Epithelial cell of proximal tubule (primary cell): ENCODE measurements at places on chromosomes 11 and 22.

- peak; percentile 63 for DNase-seq
Observed at GRCh38 chr11:95419915-95420314, 188.9 kb upstream of the SESN3 start.

- no peak for DNase-seq
Observed at GRCh38 chr11:92644595-92645445, 324.6 kb upstream of the MTNR1B start.

DNA sequence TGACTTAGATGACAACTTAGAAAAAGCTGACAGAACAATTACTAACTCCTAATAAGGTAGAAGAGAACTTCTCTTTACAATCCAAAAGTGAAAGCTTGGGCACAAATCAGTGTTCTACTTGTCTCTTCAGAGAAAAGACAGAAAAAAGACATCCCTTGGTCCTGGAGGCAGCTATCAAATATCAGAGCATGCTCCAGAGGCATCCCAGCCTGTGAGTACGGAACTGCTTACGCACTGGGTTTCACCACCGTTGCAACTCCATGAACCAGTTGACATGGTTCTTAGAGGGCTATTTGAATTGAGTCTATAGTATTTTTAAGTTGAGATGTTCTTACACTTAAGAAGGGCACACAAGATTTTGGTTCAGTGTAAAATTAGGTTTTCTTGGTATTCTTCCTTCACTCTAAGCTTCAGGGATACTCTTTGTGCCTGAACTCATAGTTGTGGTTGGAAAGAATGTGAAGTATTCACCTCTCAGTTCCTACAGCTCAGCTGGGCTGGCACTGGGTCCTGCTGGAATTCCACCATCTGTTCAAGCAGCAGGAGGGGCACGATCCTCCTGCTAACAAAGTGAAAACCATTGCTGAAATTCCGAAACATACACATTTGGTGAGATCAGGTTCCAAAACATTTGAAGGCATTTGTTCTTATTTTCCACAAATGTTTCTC is 6.3 kb downstream of the AKIP1 start:
- DNase-seq: peak; percentile 45

GRCh38 chr22:49433717-49434611 is 393.7 kb downstream of the BRD1 start:
- no peak for DNase-seq

DNA sequence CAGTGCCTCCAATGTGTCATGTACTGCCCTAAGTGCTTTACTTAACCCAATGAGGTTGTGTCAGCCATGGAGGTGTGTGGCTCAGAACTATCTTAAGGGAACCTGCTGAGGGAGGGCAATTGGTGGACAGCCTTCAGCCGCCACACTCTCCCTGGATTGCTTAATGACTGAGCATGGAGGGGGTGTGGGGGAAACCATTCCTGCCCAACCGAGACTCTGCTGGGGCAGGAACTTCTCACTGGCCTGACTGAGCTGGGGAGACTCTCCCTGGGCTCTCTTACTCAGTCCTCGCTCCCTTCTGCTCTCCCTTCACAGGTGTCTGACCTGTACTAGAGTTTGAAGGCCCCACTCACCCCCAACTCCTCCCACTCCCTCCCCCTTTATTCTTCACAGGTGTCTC is 114.8 kb downstream of the CCDC81 start:
- no peak for DNase-seq

- DNase-seq: no peak
Observed at GRCh38 chr11:23573429-23573828, 713.2 kb upstream of the CCDC179 start.

DNA sequence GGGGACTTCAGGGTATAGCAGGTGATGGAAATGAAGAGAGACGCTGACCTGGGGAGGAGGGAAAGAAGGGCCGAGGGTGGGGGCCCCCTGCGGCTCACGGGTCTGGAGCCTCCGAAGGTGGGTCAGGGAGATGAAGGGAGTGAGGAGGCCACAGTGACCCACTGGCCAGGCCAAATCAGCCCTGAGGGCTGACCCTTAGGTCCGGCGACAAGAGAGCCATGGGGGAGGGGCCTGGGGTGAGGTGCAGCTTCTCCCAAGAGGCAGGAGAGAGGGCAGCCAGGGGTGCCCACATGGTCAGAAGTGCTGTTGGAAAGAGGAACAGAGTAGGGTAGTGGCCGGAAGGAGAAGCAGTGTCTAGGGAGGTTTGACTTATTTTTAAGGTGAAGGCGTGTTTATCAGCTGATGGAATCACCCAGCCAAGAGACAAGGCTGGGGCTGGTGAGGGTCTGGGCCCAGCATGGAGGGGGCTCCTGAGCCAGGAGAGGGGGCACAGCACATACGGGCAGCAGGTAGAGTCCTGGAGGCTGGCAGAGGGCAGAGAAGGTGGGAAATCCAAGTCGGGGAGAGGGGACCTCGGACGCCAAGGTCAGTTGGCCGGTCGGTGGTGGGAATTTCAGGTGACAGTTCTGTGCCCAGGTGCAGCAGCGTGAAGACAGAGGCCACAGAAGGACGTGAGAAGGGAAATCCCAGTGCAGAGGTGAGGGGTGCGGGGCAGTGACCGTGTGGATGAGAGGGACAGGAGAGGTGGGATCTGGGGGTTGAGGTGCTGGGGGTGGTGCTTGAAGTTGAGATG is 49.0 kb downstream of the LINC01488 start:
- DNase-seq: no peak

- DNase-seq: no peak
Observed at GRCh38 chr22:44728761-44729324, 23.5 kb upstream of the ARHGAP8 start.

- no peak for DNase-seq
Observed at GRCh38 chr11:1871531-1871930, 18.6 kb downstream of the LSP1 start.

GRCh38 chr22:20810645-20811044 is 36.7 kb downstream of the SERPIND1 start:
- no peak for DNase-seq

GRCh38 chr22:32874385-32874784 is 72.9 kb downstream of the TIMP3 start:
- no peak for DNase-seq

- DNase-seq: no peak
Observed at GRCh38 chr22:32361257-32361656, 3.6 kb downstream of the RFPL3 start.

GRCh38 chr11:82174610-82175009 is 559.1 kb downstream of the FAM181B start:
- DNase-seq: no peak

GRCh38 chr11:106400949-106401570 is 323.6 kb downstream of the AASDHPPT start:
- no peak for DNase-seq

- no peak for DNase-seq
Observed at GRCh38 chr11:57323167-57323854, 1.4 kb downstream of the TNKS1BP1 start.
